ENCODE measurements at places on chromosomes 3 and 15.

- no peak for DNase-seq
These were observed 101.8 kb downstream of the CFAP20DC start for GRCh38 chr3:58948018-58948417.

- DNase-seq, result no peak
These were observed 69.3 kb downstream of the MCTP2 start for GRCh38 chr15:94300612-94301011.

DNA sequence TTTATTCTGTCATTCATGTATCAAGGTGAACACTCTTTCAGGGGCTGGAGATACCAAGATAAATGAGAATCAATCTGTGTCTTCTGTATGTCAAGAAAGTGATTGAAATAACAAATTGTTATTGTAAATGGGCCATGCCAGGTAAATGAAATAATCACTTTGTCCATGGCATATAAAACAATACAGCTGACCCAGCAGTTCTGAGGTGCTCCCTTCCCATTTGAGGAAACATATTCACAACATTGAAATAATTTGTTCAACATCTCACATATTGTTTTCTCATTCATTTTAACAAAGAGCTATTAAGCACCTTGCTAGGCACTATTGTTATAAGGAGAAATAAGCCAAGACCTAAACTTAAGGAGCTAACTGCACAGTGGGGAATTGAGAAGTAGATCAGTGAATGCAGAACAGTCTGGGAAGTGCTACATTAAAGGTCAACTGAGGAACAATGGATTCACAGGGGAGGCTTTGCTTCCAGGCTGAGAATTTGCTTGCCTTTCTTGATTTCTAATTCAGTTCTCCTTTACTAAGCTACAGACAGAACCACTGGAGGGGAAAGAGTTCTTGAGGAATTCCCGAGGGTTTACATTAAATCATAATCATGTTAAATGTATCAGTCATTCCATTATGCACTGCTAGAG lies 806.3 kb upstream of the ARPP21 start:
- DNase-seq, result no peak

DNA sequence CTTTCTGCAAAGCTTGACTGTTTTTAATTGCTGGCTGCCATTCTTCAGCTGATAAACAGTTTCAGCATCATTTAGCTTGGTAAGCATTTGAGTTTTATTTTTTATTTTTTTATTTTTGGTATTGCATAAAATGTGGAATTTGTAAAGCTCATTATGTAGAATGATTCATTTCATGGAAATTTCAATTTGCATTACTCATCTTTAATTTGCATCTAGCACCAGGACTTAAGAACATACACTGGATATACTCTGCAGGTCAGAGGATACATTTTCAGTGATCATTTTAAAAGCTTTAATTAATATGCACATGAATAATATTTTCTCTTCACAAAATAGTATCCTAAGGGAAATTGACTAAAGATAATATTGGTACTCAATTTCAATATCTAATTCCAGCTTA lies 732.4 kb upstream of the BCHE start:
- DNase-seq, result peak; percentile 1

DNA sequence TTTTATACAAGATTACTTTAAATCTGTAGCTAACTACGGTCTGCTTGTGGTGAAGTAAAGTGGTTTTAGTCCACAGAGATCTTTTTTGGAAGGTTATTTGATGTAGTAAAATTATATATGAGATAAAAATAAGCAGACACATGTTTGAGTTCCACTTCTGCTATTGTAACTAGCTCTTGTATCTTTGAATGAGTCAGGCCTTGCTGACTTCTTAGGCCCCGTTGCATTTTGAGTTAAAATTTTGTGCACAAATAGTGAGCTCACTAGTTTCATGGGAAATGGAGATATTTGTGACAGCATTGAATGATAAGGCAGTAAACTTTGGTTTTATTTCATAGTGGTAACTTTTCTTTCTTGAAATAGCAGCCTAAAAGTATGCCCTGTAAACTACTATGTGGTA lies 42.6 kb downstream of the ARIH1 start:
- no peak for DNase-seq

DNA sequence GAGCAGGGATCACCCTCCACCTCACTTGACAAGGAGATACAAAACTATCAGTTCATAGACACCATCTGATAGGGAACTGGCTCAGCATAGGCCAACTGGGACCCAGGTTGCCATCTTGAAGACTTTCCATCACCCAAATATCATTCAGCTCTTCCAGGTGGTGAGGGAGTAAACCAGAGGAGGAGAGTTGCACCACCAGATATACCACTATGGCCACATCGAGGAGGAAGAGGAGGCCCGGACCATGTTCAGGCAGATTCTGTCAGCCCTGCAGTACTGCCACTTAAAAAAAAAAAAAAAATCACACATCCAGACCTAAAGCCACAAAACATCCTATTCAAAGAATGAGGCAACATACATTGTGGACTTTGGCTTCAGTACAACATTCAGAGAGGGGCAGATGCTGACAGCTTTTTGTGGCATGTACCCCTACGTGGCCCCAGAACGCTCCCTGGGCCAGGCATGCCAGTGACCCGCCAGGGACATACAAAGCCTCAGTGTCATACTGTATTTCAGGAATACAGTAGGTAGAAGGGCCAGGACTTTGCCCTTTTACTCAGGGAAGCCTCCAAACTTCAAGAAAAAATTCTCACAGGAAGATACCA lies 18.4 kb upstream of the EMC3 start:
- no peak for DNase-seq

DNA sequence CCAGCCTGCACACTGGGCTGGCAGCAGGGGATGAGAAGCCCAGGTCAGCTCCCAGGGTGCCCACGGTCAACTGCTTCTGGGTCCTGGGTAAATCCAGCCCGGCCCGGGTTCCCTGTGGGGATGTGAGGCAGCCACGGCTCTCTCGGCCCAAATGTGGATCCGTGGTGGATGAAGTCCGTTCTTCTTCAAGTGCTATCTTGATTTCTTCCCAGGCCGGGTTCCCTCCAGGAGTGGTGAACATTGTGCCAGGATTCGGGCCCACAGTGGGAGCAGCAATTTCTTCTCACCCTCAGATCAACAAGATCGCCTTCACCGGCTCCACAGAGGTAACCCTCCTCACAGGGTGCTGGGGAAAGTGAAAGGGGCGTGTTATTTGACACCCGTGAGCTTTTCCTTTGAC lies 16.1 kb downstream of the ALDH1A3 start:
- no peak for DNase-seq

GRCh38 chr3:197494366-197495058 lies 61.3 kb downstream of the BDH1 start:
- DNase-seq, result peak; percentile 51

GRCh38 chr15:79352206-79352605 lies 41.3 kb downstream of the TMED3 start:
- DNase-seq, result no peak

DNA sequence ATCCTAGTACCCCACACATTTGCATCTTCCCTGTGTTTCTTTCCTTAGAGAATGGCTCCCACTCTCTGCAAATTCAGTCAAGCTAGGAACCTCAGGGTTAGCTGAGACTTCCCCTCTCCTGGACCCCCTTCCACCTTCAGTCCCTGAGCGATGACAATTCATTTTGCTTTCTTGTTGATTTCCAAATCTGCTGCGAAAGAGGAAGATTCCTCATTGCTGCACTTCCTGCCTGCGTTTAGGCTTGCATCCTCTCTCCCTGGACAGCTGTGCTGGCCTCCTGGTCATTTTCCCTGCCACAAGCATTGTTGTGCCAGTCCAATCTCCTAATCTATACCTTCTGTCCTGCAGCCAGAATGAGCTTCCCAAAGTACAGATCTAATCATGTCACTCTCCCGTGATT lies 12.3 kb upstream of the DGKG start:
- DNase-seq, result no peak

DNA sequence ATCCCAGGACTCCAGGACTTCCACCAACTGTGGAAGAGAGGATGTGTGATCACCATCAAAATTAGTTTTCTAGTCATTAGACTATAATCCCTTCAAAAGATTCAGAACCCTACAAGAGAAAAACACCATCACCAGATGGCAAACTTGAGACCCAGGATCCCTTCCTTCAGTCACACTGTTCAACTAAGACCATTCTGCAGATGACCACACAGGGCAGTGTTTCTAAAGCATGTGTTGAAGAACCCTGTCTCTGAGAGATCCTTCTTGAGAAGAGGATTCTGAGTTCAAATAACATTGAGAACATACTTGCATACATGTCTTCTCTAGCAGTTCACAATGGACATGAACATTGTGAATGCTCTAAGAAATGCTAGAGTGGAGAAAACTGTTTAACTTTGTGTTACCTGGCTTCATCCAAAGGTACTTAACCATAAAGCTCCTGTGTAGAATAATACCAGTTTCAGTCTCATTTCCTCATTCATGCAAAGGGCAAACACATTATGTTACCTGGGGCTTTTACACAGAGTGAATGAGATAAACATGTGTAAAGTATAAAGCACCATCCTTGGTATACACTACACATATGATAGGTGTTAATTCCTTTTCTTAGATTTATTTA lies 2.4 kb upstream of the ADGRG7 start:
- DNase-seq, result no peak

- peak; percentile 68 for DNase-seq
These were observed 7.6 kb downstream of the HDC start for GRCh38 chr15:50257924-50258323.

DNA sequence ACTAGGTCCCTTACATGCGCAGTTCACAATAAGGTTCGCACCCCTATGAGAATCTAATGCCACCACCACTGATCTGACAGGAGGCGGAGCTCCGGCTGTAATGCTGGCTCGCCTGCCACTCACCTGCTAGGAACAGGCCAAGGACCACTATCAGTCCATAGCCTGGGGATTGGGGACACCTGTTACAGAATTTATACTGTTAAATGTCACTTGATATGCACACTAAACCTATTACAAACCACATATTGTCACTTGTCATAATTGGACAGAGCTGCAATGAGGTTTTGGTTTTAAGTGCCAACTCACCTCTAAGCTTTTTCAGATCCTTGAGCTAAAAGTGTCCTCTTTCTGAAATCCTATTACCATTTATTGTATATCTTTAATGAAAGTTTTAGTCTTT lies 507.9 kb upstream of the TPRG1 start:
- DNase-seq, result no peak

- DNase-seq, result no peak
These were observed 163.7 kb downstream of the TCF12 start for GRCh38 chr15:57082054-57082728.

DNA sequence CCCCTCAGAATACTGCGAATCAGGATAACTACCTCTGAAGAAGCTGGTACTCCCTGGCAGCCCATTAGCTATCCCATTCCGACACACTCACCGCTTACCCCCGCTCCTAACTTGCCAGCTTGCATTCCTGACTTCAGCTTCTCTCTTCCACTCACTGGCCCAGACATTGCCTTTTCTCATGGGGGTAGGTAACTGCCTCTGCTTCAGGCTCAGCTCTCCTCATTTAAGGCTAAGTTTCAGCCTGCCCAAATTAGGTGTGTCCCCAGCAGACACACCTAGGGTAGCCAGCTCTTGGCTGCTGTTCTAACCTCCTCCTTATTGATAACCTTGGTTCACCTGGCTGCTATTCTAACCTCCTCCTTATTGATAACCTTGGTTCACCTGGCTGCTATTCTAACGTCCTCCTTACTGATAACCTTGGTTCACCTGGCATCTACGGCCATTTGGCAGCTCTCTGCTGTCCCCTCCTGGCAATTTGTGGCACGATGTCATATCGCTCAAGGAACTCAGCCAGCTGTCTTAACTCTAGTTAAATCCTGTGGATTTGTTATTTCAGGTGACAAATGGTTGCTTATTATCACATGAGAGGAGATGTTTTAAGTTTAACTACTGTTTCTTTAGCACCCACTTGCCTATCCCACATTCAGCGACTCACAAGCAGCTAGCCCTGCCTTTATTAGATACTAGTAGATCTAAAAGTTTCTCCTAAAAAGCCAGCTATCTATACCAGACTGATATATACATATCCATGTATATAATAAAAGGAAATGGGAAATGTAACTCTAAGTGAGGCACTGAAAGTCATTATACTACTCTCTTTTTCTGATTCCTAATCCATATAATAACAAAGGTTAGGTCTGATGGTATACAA lies 106.5 kb upstream of the ACP3 start:
- DNase-seq, result no peak

GRCh38 chr15:84608707-84609284 lies 8.0 kb downstream of the ZSCAN2 start:
- no peak for DNase-seq

GRCh38 chr3:194989241-194989640 lies 281.7 kb downstream of the XXYLT1 start:
- no peak for DNase-seq

GRCh38 chr15:59687836-59688235 lies 1.3 kb downstream of the BNIP2 start:
- DNase-seq, result peak; percentile 36

DNA sequence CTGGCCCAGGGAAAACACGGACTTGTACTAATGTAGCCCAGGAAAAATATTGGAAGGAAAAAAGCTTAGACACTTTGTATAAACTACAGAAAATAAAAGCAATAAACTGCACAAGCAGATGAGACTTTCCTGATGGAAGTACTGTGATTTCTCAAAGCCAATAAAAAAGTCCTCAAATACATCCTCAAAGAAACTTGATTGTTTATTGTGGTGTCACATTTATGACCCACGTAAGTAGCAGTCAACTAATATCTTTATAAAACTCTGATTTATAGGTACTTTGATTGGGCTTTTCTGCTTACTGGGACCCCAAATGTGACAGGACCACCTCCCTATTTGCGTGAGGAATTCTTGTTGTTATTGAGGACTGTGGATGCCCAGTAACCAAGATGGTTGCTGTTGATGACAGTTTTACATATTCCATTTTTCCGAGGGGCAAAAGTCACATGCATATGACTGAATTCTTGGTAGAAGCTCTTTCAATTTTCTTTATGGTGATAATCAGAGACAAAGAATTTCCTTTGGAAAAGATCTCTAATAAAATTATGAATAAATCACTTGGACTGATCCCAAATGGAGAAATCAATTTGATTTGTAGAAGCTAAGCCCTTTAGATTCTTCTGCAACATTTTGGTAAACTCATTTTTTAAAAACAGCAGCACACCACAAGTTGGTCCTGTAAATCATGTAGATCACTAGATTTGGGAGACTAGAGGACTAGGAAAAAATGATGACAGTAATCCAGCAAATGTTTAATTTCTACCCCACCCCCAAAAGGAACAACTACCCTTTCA lies 159.0 kb upstream of the TSC22D2 start:
- no peak for DNase-seq

GRCh38 chr3:129207479-129207878 lies 23.8 kb upstream of the CNBP start:
- DNase-seq, result no peak

DNA sequence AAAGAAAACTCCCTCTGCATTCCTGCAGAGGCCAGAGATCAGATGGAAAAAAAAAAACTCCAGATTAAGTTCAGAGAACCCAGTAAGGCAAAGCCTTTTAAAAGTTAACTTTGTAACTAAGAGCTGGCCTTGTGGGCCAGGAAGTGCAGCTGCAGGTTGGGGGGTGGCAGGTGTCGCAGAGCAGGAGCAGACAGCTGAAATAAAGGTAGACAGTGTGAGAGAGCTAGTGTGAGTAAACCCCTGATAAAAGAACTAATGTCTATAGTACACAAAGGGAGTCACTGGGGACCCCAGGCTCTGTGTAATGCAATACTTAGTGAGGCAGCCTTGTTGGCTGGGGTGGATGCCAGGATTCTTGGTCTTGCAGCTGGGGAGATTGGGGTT lies 42.1 kb downstream of the PPCDC start:
- DNase-seq, result peak; percentile 42

All from fibroblast of mammary gland (primary cell).